ENCODE measurements at places on chromosomes 1 and 21.

GRCh38 chr1:197909384-197909783 lies 7.0 kb downstream of the C1orf53 start:
- DNase-seq = no peak

DNA sequence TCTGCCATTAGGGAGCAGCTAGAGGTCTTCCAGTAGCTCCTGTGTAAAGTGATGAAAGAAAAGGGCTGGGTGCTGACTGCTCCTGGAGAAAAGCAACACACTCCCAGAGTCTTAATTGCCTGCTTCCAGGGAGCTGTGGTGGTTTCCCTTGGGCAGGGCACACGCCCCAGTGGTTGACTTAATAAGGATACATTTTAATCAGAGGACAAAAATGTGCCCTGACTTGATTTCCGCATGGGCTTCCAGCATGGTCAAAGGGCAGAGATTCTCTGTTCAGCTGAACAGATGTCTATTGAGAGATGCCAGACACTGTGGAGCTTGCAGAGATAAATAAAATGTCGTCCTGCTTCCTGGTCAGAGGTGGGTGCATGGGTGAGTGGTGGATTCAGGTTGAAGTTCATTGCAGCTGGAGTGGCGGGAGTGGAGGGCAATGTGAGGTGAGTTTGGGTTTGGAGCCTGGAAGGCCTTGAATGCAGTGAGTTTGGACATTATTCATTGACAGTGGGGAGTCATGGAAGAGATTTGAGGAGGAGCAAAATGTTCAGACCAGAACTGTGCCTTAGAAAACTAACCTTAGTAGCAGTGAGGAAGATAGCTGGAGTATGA lies 16.0 kb downstream of the QSOX1 start:
- DNase-seq = no peak

- DNase-seq = no peak
Observed at GRCh38 chr1:32681509-32681908, 21.1 kb downstream of the SYNC start.

DNA sequence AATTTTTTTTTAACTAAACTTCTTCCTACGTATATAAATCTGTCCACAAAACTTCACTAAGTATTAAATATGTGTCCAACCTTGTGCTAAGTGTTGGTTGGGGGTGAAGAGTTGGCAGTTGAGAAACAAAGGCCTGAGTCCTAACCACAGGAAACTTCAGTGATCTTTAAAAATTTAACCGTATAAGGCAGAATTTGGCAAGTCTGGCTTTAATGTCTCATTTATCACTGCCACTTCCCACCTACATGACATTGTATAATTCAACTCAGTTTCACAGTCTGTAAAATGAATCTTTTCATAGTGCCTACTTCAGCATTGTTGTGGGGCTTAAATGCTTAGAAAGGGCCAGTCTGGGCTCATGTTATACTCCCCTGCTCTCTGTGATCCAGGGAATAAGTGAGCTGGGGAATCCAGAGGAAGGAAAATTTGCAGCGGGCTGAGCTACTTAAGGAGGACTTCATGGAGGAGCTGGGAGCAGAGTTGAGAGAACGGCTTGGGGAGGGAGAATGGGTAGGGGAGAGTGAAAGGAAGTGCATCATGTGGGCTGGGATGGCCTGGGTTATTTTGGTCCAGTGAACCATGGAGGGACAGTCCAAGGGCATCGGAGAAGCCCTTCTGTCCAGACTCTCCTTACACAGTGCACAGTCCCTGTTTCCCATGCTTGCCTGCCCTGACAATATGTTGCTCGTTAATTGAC lies 14.5 kb downstream of the IFNAR2 start:
- no peak for DNase-seq

DNA sequence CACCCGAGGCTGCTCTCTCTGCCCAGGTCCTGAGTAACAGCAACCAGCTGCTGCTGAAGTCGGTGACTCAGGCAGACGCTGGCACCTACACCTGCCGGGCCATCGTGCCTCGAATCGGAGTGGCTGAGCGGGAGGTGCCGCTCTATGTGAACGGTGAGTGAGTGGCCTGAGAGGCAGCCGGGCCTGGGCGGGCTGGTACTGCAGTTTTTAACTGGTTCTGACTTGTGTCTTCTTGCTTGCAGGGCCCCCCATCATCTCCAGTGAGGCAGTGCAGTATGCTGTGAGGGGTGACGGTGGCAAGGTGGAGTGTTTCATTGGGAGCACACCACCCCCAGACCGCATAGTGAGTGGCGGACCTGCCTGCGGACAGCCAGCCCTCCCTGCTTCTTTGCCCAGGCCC lies 91.2 kb upstream of the CD1D start:
- no peak for DNase-seq

GRCh38 chr21:14850394-14850793 lies 214.4 kb downstream of the NRIP1 start:
- no peak for DNase-seq

DNA sequence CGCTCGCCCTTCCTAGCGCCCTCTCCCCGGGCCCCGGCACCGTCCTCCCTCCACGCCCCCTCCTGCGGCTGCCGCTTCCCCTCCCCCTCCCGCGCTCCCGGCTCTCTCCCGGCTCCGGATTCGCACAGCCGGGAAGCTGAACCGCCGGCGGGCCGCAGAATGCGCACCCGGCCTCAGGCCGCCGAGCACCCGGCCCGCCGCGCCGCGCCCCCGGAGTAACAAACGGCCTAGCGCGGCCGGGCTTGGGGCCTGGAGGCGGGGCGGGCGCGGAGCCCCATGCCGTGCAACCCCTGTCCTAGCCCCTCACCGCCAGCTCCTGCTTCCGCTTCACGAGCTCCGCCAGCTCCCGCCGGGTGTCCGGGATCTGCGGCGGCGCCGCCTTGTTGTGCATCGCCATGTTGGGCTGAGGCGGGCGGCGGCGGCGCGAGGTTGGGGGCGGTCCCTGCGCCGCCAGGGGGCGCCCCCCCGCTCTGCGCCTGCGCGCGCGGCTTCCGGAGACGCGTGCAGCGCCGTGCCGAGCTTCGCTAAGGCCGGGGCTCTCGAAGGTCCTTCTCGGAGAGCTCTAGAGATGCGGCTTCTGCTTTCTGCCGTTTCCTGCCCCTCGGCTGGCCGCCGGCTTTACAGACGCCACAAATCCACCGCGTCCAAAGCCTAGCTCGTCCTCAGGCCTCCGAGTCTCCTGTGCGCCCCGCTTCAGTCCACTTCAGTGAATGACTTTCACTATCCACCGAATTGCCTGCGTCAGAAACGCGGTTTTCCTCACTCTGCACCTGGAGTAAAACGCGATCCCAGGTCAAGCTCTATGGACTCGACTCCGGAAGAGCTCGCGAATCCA lies at the start of gene MEAF6:
MEAF6 (minus strand) TSS at position 417 of the 835 bp plus-strand sequence; CDS start at position 397, 20 bp downstream.
- peak; percentile 87 for DNase-seq

DNA sequence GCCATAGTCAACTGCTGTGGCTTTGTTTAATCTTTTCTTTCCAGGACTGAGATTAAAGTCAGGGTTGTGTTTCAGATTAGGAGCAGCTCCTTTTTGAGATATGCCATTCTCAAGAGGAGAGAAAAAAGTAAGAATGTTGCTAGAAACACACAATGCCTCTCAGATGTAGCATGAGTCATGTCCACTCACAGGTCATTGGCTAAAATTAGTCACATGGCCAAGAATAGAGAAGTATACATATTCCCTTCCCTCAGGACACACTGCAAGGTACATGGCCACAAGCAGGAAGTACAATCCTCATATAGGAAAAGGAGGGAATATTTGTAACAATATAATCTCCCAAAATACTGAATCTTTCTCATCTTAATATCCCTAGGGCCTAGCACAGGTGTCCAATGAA lies 141.9 kb upstream of the PTBP2 start:
- no peak for DNase-seq

DNA sequence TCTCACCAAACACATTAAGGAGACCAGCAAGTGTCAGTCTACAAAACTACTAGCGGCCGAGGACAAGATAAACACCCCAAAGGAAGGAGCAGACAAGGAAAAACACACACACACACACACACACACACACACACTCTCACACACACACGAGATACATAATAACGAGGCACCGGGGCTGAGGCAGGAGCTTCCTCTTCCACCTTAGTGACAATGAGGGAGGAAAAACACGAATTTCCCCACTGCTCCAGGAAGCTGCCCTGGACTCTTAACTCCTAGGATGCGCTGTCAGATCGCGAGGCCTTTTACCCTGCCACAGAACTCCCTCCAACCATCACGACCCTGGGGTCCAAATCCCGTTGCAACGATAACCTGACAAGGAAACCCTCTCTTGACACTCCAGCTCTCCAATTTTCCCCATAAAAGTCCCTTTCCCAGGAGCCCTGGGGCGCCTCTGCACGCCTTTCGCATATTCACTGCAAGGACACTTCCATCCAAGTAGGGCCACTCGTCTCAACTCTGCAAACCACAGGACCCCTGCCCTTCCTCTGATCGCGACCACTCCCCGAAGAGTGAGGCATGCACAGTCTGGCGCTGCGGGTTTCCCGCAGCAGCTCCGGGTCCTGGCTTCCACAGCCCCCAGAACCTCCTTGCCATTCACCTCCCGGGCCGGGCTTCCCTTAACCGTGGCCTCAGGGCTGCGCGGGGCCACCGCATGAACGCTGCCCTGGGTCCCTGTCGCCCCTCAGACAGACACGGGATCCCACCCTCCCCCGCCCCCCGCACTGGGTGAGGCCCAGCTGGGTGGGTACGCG lies 581 bp downstream of the ETV3 start:
- no peak for DNase-seq

DNA sequence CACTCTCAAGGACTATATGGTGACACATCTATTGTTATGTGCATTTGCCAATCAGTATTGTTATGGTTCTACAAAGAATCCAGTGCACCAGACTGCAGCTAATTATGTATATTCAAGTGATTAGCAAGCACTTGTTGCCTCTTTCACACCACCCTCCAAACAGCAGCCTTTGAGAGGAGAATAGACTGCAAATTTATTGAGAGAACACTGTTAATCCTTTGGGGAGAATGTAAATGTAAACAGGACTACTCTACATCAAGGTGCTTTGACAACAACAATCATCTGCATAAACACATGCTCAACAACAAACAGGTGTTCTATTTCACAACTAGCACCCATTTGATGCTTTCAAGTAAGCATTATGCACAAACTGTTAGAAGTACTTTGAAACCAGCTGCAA lies 117.4 kb downstream of the AKT3 start:
- DNase-seq = no peak

GRCh38 chr1:3922201-3922725 lies 22.2 kb upstream of the C1orf174 start:
- DNase-seq = no peak

- no peak for DNase-seq
Observed at GRCh38 chr1:228180959-228181644, 15.5 kb downstream of the IBA57 start.

DNA sequence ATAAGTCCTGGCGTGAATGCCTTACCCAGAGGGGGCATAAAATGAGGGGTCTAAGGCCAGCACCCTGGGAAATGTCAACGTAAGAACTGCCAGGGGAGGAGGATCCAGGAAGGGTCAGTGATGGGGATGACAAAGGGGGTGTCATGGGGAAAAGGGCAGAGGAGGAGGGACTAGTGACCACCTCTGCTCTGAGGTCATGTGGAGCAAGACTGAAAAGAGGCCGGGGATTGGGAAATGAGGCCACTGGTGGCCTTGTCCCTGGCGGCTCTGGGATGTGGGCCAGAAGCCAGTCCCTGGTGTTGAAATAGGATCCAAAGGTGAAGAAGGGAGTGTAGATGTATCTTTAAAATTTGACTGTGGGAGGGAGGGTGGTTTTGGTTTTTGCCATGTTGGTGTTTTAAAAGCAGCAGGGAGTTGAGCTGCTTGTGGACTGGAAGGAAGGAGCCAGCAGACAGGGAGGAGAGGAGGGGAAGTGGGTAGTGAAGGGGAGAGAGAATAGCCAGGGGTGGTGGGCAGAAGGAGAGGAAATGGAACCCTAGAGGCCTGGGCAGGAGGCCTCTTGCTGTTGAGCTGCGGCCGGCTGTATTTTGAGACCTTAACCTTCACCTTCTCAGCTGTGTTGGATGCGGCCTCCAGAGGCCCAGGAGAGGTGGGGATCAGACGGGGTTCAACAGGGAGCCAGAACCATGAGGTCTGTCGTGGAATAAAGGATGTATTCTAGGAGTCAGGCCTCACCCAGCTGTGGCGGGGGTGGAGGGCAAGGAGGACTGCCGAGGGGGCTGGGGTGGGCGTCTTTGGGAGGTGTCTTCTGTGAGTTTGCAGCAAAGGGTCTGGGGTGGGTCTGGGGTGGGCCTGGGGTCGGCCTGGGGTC lies 92.5 kb downstream of the DHRS3 start:
- no peak for DNase-seq

DNA sequence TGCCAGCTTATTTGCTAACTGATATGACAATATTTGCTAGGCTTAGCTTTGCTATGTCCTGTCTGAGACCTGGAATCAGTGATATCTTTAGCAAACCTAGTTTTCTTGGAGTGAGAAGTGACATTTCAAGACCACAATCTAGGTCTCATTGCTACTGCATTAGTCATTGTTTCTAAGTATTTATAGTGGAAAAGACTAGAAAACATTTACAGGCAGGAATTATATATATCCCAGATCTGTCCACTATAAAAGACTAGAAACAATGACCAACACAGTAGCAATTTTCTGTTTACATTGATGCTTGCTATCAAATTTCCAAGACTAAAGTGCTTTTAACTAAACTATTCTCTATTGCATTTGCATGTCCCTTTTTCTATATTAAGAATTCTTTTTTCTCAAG lies 5.0 kb upstream of the RGS18 start:
- DNase-seq = no peak

- no peak for DNase-seq
Observed at GRCh38 chr1:186627019-186627418, 53.2 kb downstream of the PTGS2 start.

DNA sequence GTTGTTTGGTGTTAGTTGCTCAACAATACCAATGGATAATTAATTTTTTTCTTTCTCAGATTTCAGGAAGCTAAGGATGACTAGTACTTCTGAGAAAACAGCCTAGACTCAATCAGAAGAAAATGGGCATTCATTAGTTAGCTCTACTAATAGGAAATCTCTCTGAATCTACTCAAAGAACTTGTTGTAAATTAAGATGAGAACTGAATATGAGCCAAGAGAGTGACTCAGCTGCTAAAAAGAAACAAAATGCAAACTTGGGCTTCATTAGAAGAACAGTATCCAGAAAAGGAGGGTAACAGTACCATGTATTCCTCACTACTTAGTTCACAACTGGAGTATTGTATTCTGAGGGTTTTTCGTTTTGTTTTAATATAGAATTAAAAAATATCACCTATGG lies 12.5 kb downstream of the FOXJ3 start:
- DNase-seq = no peak

DNA sequence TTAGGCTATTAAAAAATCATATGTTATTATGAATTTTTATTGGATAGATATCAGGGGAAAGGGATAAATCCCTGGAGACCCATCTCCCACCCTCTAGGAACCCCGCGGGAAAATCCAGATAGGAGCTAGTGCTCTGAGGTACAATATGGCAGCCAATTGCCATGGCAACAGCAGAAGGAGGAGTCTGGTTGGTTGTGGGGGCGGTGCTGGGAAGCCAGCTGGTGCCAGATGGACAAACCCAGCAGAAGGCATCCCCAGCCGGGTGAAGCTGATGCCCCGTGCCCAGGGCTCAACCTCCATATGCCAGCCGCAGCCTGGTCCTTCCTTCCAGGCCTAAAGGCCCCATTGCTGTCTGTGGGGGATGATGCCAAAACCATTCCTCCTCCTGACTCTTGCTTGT lies 38.3 kb downstream of the RHBG start:
- DNase-seq = no peak
